ENCODE measurements at places on chromosomes 2 and 18.

DNA sequence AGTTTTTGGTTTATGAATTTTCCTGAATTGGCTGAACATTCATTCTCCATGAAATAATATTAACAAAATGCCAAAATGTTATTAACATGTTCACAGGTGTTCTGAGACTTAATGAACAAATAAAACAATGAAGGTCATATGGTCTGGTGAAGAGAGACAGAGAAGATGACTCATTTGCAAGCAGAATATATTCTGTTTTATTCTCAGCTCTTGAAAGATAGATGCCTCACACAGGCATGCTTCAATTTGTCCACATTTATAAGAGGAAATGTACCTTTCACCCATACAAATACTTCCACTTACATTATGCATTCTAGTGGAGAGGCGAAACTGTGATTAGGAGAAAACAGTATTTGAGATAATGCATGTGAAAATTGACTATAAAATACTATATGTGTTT, 75.4 kb upstream of the PGAP1 start:
- DNase-seq = no peak

- DNase-seq = no peak
Observed at GRCh38 chr2:177282787-177283572, 18.5 kb upstream of the NFE2L2 start.

DNA sequence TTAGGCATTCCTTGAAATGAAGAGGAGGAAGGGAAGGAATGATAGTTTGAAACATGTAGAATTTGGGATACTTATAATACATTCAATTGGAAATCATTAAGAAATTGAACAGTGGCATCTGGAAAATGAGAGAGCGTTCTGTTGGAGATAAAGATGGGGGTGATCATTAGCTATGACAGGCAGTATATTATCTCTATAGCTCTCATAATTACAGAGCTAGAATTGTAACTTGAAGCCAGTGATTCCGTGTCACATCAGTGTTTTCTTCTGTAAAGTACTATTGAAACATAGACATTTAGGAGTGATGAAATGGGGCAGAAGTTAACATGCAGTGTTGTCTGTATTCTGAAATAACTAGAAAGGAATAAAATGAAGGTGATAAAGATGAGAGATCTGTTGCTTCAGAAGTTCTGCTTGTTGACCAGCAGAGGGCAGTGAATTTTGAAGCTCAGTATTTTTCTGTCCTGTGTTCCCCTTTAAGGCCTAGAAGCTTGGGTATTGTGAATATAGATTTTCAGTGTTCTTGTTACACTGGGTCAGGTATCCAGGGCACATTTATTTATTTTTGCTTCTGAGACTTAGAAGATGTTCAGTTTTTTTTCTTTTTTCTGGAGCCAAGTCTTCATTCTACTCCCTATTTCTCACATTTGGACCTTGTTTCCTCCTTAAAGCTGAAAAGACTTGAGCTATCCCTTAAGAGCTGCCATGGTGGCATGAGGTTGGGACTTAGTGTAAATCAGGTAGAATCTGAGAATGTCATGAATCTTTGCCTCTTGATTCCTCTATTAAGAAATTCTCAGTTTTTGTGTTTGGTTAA, 157.4 kb downstream of the TAF4B start:
- no peak for DNase-seq

DNA sequence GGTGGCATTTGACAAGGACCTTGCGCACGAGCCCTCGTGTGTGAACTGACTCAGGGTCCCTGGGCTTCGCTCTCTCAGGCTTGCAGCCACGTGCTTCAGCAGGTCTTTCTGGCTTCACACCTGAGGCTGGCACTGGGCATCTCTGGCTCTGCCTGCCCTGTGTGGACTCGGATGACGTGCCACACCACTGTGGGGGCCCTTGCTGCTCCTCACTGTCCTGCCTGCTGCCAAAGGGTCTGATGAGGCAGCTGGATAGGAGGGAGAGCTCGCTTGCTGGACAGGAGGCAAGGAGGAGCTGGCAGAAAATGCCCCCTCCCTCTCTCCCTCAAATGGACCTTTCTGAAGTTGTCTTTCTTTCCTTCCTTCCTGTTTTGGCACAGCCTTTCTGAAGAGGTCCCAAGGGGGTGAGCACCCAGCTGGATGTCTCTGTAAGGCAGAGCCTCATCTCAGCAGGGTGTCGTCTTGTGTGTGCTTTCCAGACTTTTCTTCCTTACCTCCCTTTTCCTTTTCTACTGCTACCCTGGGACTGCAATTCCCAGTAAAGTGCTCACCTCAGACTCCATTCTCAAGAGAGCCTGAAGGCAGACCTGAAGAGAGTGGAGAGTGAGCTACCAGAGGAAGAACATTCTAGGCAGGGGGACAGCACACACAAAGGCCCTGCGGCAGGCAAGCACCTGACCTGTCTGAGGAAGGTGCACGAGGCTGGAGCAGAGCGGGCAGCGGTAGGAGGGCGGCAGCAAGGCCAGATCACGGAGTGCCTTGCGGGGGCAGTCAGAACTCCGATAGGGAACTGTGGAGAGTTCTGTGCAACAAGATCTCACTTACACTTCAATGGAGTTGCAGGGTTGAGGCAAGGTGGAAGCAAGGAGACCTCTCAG, 5.3 kb downstream of the PER2 start:
- no peak for DNase-seq

DNA sequence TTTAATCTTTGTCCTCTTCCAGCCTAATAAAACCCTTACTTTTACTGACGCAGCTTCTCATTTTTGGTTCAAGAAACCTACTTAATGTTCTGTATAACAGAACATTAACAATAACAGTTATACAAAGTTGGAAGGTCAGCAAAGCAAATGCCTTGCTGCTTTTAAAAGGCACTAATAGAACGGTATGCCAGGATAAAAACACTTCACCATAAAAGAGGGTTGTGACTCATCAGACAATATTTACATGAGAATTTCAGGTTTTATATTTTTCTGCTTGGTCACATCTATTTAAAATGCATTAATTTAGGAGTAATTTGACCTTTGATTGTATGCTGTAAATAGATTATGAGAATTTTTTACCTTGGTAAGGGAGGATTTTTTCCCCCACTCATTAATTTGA, 3.0 kb downstream of the KLHL41 start:
- no peak for DNase-seq

- DNase-seq = no peak
Observed at GRCh38 chr18:24741965-24742724, 281.7 kb downstream of the HRH4 start.

Data from stimulated activated CD8-positive, alpha-beta memory T cell treated with anti-CD3 and anti-CD28 coated beads, Interleukin-15, amount 100 ng/mL, for 24 hours (primary cell).